Kasumi-1 (cell line): ENCODE measurements at places on chromosomes 6 and 20.
A peak's percentile ranks its signal among the peaks of the same experiment; 100 is the strongest.

GRCh38 chr6:80544976-80545722 lies 438.7 kb downstream of the BCKDHB start:
- no peak for DNase-seq

DNA sequence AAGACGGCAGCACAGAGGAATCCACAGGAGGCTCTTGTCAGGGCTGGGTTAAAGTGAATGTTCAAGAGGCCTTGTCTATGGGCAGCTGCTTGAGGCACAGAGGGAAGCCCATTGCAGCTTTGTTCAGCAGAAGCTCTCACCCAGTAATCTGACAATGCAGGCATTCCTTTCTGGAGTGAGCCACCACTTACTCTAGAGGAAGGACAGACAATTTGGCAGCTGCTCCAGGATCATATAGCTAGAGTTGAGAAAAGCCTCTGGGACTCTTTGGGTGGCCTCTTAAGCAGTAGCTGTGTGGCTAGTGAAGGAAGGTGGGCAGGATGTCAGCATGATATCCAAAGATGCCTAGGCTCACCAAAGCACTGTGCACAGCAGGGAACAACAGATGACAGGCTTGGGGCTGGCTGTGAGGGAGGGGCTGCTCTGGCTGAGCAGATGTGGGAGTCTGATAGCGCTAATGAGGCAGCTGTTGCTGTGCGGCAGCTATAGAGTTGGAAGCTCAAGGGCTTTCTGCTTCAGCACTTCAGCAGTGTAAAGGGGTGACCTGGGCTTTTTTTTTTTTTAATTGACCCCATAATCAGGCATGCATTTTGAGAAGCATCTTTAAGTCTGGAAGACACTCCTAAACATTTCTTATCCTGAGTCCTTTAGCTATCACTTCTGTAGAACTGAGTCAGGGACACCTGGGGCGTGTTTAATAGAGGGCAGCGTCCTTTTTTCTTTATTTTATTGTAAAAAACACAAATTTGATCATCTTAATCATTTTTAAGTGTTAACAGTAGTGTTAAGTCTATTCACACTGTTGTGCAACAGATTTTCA lies 27.2 kb downstream of the CMTR1 start:
- no peak for DNase-seq

DNA sequence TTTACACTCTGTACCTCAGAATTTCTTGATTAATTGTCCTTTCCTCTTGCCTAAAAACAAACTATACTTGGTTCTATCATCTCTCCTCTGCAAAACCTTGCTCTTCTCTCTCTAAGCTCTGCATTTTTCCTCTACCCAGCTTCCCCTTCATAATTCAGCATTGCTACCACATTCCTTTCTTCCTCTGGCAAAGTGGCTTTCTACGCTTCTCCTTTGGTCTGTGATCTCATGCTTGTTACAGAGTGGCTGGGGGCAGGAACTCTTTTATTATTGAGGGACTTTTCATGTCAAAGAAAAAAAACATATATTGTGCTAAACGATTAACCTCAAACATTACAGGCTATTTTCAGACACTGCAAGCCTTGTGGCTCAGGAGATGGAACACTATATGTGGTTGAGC lies 333.3 kb upstream of the KCNQ5 start:
- no peak for DNase-seq

DNA sequence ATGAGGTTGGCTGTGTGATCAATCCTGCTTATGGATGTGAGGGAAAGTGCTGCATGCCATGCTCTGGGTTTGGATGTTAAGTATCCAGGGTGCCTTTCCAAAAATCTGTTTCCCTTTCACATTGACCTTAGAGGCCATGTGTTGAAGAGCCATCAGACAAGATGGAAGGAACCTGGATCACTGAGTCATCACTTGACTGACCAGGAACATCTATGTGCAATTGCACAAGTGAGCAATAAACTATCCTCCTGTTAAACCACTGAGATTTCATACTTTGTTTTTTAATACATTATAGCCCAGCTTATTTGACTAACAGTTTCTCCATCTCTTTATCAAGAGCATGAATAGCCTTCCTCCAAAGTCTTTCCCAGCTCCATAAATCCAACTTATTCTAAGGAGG lies 17.8 kb upstream of the TMEM14A start:
- DNase-seq: no peak

DNA sequence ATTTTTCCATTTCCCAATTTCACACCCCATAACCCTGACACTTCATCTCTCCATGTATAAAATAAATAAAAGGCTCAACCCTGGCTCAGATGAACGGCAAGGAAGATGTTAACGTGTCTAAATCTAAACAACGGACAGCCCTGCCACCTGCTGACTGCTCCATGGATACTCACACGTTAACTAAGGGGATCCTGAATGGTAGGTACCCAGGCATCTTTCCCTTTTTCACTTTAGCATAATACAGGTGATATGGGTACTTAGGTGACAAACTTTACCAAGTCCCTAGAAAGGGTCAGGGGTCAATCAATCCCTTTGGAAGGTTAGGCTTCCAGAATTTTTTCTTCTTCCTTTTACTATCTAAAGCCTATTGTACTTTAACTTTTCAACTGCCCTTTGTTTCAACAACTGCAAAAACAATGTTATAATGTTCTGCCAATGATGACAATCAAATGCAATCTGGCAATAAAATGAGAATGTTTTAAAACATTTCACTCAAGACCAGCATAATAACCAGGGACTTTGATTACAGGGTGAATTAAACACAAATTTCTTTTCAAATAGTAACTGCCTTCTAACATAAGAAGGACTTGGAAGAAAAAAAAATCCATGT lies 52.4 kb upstream of the IPCEF1 start:
- no peak for DNase-seq

DNA sequence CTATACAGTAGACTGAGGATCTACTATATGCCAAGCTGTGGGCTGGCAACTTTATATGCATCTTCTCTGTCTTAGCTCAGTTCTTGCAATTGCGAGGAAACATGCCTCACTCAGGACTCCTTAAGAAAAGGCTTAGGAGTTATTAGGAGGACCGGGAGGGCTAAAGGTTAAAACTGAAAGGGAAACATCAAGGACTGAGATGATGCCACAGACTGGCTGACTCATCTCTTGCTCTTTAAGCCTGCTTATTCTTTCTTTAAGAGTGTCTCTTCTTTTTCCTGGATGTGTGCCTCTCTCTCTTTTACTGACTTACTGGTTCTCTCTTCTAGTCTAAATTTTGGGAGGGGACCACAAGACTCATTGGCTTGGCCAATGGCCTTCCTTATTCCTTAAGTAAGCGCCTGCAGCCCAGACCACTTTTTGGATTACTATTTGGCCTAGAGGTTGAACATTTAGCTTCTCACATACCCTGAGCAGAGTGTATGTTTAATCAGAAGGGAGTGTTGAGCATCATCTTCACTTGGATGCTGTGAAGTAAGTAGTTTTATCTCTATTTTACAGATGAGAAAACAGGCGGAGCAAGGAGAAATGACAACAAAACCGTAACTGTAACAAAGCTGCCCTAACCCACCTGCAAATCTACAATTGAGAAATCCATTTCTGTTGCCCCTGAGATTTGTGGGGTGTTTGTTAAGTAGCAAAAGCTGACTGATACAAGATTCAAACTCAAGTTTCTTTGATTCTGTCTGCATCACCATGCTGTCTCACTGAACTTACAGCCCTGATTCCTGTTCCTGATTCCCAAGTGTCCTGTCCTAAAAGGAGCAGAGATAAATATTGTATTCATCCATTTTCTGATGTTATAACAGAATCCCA lies 7.2 kb upstream of the SDC4 start:
- DNase-seq: no peak

- DNase-seq: peak; percentile 32
Observed at GRCh38 chr6:13924146-13924948, 405 bp upstream of the RNF182 start.

DNA sequence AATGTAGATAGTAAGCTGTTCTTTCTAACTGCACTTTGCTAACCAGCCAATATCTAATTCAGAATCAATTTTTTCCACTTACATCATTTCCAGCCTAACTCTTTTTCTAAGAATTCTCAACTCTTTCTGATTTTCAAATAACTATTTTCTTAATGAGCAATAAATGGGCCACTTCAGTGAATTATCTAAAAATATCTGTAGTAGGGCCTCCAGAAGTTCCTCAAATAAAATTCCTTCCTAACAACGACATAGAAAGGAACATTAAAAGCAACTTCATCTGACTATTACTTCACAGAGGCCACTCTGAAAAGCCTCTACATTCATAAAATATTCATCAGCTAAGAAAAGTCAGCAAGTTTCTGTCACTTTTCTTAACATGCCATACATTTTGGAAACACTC lies 4.8 kb downstream of the COL12A1 start:
- no peak for DNase-seq

DNA sequence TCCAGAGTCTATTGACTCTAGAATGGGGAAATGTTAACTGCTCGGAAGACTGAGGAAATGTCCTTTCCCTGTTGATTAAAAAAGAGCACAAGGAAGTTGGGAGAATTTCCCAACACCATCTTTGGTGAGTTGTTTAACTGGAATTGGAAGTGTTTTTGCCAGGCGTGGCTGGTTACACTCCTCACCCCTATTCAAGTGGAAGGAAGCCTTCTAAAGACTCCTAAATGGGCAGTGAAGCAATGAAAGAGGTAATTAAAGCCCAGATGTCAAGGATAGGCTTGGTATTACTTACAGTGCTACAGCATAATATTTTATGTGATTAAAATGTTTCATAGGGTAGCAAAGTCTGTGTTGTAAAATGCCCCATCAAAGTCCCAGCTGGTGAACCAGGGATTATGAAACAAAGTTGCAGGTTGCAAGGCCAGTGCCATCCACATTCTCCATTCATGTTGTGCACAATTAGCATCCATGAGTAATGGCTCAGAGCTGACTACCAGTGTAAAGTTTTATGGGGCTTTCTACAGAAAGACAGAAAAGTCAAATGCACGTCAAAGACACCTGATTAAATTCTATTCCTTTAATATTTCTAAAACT lies 52.6 kb downstream of the BTBD3 start:
- DNase-seq: no peak

- DNase-seq: no peak
Observed at GRCh38 chr6:167858842-167859664, 32.3 kb downstream of the AFDN start.

GRCh38 chr20:31476643-31477215 lies 1.6 kb downstream of the REM1 start:
- DNase-seq: no peak

DNA sequence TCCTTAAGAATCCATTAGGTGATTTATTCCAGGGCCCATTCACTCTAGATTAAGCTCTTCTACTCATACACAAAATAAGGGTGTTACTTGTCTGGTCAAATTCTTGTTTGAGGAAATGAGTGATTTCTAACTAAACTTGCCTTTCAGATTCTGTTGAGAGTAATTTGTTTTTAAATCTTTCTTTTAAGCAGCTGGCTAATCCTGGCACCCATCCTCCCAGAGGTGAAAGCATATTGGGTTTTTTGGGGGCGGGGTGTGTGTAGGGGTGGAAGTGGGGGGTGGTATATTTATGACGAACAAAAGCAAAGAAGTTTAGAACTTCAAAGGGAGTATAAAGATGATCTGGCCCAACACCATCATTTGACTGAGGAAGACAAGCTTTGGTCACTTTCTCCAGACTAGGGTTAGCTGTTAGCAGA lies 94.7 kb downstream of the RTN4IP1 start:
- DNase-seq: no peak

DNA sequence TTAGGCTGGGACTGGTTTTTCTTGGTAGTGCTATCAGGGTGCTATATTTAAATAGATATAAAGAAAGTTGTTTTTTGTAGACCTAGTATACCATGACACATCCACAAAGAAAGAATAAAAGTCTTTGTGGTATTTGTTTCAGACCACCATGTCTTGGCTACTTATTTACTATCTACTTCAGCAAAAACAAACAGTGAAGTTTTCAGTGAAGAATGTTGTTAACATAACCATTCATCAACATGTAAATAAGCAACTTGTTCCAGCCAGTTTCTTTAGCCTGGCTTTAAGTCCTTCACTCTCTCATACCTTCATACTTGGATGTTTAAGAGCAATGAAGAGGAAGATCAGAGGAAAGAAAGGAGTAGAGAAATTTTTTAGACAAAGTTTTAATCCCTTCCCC lies 624.1 kb downstream of the CD109 start:
- no peak for DNase-seq

DNA sequence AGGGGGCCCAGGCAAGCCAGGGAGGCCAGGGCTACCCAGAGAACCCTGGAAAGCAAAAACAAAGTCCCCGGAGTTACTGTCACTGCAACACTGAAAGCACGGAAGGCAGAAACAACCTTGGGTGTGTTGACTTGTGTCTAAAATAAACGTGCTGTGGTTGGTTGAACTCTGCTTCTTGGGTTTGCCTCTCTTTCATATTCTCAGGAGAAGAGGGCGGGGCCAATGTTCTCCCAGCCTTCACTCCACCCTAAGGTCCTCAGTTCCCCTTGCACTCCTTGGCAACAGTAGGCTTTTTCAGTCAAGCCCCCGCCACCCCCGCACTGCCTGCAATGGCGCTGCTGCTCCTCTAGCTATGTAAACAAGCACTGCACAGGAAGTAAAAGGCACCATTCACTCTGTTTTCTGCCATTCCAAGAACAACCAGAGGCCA lies 60.9 kb downstream of the COL9A1 start:
- no peak for DNase-seq

DNA sequence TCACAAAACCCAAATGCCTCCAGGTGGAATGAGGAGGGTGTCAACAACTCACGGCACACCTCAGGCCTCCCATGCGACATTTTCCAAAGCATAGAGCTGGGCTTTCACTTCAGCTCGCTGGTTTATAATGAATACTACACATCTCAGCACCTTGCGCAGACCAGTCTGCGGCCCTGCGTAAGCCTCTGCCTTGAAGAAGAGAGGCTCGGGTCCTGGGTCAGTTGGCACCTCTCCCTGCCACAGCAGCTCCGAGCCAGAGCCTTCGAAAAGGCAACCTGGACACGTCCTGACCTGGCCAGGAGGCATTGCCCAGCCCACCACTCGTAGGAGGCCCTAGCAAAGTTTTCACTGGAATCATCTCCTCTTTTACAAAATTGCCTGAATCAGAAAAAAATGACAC lies 183.0 kb upstream of the AFDN start:
- no peak for DNase-seq

GRCh38 chr20:60589623-60590022 lies 631.4 kb downstream of the CDH26 start:
- DNase-seq: peak; percentile 11

- no peak for DNase-seq
Observed at GRCh38 chr6:22582417-22583205, 13.2 kb downstream of the HDGFL1 start.

- no peak for DNase-seq
Observed at GRCh38 chr6:16305246-16305725, 66.9 kb downstream of the GMPR start.

DNA sequence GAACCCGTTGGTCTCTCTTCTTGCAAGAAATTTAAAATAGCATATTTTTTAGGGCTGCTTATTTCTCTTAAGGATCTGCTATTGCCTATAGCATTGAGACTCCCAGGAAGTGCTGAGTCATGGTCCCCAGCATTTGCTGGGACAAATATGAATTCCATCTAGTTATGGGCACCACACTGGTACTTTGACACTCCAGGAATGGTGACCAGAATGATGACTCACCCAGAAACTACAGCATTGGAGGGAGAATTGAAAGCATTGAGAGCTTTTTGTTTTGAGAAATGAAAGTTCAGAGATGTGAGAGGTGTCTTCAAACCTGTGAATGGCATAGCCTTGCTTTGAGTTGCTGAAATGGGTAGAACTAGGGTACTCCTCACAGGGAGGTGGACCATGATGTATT lies 699.7 kb downstream of the DHX35 start:
- no peak for DNase-seq

GRCh38 chr6:56292505-56293181 lies 45.3 kb upstream of the COL21A1 start:
- DNase-seq: peak; percentile 76

- DNase-seq: no peak
Observed at GRCh38 chr6:16060039-16060438, 68.8 kb upstream of the MYLIP start.
